ENCODE measurements at places on chromosomes 3 and 15. TPM values are rescaled to one million over a fixed set of nuclear protein-coding genes. Genes with fewer than 3 reads are reported as not detected.

GRCh38 chr3:70137366-70137765 is 137.8 kb downstream of the SAMMSON start:
- peak; percentile 10 for DNase-seq

GRCh38 chr3:183375787-183376186 is 52.6 kb downstream of the MCF2L2 start:
- no peak for DNase-seq

DNA sequence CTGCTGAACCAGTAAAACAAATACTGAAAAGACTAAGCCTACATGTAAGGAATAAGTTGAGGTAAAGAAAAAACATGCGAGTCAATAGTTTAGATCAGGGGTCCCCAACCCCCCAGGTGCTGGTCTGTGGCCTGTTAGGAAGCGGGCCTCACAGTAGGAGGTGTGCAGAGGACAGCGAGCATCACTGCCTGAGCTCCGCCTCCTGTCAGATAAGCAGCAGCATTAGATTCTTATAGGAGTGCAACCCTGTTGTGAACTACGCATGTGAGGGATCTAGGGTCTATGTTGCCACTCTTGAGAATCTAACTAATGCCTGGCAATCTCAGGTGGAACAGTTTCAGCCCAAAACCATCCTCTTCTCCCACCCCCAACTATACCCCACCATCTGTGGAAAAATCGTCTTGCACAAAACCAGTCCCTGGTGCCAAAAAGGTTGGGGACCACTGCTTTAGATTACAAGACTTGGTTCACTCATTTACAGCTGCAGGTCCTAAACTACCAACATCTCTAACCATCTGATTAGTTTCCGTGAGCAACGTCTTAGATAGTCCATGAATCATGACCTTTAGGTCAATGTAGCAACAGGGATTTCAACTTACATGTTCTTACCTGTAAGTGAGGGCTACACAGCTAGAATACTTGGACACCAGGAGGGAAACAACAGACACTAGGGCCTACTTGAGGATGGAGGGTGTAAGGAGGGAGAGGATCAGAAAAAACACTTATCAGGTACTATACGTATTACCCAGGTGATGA is 66.7 kb downstream of the TRANK1 start:
- DNase-seq, result no peak

DNA sequence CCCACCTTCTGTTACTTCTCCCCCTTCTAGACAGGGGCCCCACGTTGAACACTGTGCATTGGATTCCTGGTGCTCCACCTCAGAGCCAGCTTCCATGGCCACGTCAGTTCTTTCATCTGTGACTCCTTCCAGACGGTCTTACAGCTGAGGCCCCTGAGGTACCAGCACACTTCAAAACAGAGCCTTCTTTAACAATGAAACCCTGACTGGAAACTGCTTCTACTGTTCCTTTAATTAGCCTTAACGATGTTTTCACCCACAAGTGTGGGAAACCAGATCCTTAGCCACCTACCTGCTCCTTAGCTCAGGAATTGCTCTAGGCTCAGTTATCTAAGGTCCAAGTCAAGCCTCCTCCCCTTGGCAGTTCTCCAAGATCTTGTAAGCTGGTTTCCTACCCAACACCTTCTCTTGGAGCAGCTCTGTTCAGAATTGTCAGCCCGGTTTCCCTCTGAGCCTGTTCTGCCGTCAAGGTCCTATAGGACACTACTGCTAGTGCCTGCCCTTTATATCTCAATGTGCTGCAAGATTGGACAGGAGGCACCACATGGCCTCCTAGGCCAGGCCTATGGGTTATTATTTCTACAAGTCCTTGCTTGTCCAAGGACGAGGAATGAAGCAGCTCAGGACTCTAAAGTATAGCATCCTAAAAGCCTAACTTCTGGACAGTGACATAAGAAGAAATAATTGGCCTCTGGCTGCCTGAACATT is 80.7 kb downstream of the FMN1 start:
- DNase-seq, result no peak

DNA sequence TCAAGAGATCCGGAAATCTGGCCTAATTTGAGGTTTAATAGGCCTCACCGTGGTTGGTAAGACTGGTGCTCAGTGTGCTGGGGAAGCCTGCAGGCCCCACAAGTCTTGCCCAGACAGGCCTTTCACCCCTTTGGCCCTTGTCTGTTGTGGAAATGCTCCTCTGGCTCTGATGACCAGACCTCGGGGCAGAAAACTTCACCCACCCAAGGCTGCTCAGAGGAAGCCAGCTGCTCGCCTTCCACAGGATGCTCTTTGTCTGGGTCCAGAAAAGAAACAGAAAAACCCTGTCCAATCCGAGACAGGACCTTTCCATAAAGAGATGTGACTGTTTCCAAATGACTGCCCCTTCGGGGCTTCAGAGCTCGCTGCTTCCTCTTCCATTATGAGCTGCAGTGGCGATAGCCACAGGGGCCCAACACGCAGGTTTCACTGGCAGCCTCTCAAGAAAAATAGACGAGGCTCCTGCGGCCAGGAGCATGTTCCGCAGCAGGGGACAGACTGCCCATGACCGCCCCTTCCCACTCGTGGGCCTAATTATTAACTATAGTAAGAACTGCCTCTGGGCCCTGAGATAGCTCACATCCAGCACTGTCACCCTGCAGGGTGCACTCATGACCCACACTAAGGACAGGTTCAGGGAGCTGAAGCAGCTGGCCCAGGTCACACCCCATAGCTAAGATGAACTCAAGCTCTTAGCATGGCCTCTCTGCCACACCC is 6.8 kb upstream of the SNX22 start:
- DNase-seq, result no peak

GRCh38 chr3:111732252-111732879 is 126.7 kb upstream of the PHLDB2 start:
- DNase-seq, result no peak

GRCh38 chr3:128997486-128998133 is 3.5 kb upstream of the EFCC1 start:
- no peak for DNase-seq

GRCh38 chr3:64806668-64807605 is 119.1 kb upstream of the ADAMTS9 start:
- no peak for DNase-seq

DNA sequence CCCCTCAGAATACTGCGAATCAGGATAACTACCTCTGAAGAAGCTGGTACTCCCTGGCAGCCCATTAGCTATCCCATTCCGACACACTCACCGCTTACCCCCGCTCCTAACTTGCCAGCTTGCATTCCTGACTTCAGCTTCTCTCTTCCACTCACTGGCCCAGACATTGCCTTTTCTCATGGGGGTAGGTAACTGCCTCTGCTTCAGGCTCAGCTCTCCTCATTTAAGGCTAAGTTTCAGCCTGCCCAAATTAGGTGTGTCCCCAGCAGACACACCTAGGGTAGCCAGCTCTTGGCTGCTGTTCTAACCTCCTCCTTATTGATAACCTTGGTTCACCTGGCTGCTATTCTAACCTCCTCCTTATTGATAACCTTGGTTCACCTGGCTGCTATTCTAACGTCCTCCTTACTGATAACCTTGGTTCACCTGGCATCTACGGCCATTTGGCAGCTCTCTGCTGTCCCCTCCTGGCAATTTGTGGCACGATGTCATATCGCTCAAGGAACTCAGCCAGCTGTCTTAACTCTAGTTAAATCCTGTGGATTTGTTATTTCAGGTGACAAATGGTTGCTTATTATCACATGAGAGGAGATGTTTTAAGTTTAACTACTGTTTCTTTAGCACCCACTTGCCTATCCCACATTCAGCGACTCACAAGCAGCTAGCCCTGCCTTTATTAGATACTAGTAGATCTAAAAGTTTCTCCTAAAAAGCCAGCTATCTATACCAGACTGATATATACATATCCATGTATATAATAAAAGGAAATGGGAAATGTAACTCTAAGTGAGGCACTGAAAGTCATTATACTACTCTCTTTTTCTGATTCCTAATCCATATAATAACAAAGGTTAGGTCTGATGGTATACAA is 106.5 kb upstream of the ACP3 start:
- DNase-seq, result no peak

DNA sequence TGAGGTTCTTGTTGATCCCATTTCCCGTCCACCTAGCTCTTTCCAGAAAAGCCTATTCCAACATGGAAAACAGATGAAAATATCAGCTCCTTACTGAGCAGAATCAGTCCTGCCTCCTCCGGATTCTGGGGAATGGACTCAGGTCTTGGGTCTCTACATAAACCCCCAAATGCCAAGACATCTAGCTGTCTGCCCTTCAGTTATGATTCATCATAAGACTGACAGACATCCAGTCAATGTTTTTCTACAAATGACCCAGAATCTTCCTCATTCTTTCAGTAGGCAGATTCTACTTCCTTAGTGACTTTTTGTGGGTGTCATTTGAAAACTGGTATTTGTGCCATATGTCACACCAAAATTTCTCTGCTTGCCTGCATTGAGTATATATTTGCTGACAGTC is 103.0 kb upstream of the TGFBR2 start:
- no peak for DNase-seq

DNA sequence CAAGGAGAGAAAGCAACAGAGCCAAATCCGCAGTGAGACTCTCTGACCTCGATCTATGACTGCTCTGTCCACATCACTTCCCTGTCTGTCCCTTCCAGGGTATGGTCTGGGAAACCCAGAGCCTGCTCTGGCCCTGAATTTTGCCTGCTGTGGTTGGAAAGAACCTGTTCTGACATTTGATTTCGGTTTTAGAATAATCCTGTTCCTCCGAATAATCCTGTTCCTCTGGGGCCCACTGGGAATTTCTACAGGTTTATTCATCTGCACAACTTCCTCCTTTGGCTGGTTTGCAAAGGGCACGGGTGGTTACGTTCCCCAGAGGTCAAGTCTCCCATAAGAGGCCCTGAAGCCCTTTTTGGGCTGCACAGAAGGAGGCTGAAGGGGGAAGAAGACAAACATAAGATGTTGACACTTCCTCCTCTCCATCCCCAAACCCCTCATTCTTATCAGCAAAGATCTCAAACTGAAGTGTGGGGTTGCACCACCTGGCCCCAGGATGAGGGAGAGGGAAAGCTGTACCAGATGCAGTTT is 10.6 kb downstream of the LAMP3 start:
- peak; percentile 59 for DNase-seq

DNA sequence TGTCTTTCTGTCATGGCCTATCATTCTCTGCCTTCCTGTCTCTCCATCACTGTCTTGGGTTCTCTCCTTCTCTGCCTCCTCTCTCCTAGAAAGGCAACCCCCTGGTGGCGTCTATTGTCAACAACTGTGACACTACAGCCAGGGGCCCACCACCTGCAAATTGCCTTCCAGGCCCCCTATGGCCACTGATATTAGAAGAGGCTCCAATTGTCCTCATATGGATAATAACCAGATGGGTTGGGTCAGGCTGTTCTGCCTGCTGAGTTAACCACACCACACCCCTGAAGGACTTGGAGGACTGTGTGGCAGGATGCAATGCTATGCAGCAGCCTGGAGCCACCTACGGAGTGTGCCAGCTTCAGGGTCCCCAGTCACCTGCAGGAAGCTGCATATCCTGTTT is 665.0 kb downstream of the NTRK3 start:
- no peak for DNase-seq

GRCh38 chr3:126259411-126260391 is 79.3 kb upstream of the ALDH1L1 start:
- no peak for DNase-seq

- DNase-seq, result no peak
Measured at GRCh38 chr3:49519916-49520385, 34.3 kb upstream of the BSN start.

- DNase-seq, result no peak
Measured at GRCh38 chr3:134035836-134036235, 6.1 kb upstream of the SLCO2A1 start.

DNA sequence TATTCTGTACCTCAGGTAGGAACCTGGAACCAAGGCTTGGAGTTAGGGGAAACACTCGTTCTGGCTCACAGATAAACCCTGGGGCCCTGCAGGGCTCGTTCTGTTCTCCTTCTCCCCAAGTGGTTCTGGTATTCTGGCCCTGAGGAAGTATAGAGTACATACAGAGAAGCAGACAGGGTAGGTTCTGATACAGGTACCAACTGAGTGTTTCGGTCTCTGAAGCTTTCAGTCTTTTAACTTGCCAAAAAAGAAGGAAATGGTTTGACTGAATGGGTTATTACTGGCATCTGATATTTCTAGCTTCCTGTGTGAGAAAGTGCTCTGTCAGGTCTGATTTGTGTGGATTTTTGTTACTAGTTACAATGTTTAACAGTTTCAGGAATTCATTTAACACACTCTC is 67.3 kb downstream of the UBE2E2 start:
- no peak for DNase-seq

DNA sequence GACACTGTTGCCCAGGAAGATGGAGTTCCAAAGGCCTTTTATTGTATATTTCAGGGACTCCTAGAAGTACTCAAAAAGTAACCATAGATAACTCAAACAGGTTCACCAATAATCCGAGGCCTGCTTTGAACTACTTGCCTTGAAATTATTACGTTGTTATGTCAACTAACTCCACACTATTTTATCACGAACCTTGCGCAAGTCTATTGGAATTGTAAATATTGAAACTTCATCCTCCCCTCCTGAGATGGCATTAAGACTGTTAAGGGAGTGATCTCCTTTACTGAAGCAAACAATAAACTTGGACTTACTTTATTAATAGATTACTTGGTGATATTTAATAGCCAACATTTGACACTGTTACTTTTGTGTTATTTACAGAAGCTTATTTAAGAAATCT is 199.6 kb upstream of the GADL1 start:
- DNase-seq, result no peak

DNA sequence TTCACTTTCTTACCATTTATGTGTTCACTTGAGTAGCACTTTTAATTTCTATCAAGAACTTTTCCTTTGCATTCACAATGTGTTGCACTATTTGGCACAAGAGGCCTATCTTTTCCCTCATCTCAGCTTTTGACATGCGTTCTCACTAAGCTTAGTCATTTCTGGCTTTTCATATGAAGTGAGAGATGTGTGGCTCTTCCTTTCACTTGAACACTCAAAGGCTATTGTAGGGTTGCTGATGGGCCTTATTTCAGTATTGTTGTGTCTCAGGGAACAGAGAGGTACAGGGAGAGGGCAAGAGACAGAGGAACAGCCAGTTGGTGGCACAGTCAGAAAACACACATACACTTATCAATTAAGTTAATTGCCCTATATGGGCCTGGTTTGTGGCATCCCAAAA is 127.4 kb upstream of the MLF1 start:
- DNase-seq, result no peak

GRCh38 chr15:63345391-63345752 is 36.3 kb downstream of the CA12 start:
- DNase-seq, result no peak

Gene CD80
- polyA plus RNA-seq, result 2.9 TPM

Gene DUOXA2
- polyA plus RNA-seq, result not detected

Gene MYRIP
- 0.29 TPM for polyA plus RNA-seq

Gene EXD1
- polyA plus RNA-seq, result not detected

Gene EPHB3
- 25.2 TPM for polyA plus RNA-seq

Gene GP5
- 0.72 TPM for polyA plus RNA-seq

Gene CYP8B1
- polyA plus RNA-seq, result 0.17 TPM

Gene SYNM
- polyA plus RNA-seq, result 7.9 TPM

Gene ZNF80
- polyA plus RNA-seq, result 0.16 TPM

Gene MESD
- 43.4 TPM for polyA plus RNA-seq

Gene SLC28A2
- 0.84 TPM for polyA plus RNA-seq

Gene PFN2
- 333 TPM for polyA plus RNA-seq

Gene FETUB
- polyA plus RNA-seq, result not detected

Gene FBLN2
- polyA plus RNA-seq, result 24.9 TPM
